Endodermal cell (in vitro differentiated cells): ENCODE measurements at places on chromosomes 6 and 20. TPM values are rescaled to one million over a fixed set of nuclear protein-coding genes. Genes with fewer than 3 reads are reported as not detected.

GRCh38 chr20:49893242-49894072 is 21.9 kb downstream of the SPATA2 start:
- no peak for DNase-seq
- H3K4me3 ChIP-seq = no peak overlapping the region
- H3K4me1 ChIP-seq = peaks cover 23% of the 10 kb centered on the region
- no peaks in the 10 kb centered on the region for H3K36me3 ChIP-seq

- no peak for DNase-seq
- H3K36me3 ChIP-seq = no peaks in the 10 kb centered on the region
- H3K27me3 ChIP-seq = no peaks in the 10 kb centered on the region
- no peak overlapping the region for H3K4me3 ChIP-seq
- peaks cover 5% of the 10 kb centered on the region for H3K4me1 ChIP-seq
Measured at GRCh38 chr6:16704401-16705045, 56.7 kb downstream of the ATXN1 start.

DNA sequence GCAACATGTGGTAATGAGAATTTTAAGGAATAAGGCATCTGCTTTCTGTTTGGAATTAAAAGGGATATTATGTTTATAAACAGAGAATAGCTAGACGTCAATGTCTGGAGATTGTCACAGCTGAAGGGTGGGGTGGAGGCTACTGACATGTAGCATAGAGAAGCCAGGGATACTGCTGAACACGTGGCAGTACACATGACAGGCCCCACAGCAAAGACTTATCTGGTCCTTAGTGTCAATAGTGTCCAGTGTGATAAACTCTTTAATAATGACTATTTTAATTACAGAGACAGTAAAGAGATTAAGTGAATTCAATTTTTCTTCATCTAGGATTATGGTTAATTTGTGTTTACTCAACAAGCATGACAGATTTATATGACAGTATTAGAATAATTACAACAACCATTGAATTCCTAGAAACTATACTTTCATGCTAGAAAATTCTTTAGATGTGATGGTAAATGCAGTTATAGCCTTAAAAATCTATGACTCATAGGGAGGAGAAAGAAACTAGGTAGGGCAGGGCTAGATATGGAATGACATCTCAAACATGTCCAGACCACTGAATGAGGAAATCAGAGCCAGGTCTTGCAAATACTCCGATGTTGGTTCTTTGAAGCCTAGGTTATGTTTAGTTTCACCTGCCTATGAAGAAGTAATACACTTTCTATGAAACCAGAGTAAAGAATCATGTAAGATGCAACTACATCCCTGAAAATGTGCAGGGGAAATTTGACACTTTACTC is 399.5 kb downstream of the PHF3 start:
- H3K27ac ChIP-seq = no peak overlapping the region
- no peak overlapping the region for H3K4me3 ChIP-seq
- H3K36me3 ChIP-seq = no peaks in the 10 kb centered on the region
- no peaks in the 10 kb centered on the region for H3K27me3 ChIP-seq

DNA sequence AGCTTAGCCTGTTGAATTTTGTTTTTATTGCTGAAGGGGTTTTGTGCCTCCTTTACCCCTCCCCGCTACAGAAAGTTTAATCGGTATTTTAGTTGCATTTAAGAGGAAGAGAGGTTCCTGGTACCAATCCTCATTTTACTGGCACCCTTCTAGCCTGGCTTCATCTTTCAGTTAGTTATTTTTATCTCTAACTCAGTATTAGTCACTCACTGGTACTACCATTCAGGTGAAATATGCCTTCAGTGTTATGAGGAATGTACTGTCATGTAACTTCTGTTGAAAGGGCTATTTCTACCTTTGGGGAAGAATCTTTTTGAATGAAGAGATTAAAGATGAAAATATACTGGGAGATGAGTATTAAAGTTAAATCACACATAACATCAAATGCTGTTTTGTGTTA is 211.8 kb downstream of the CDKAL1 start:
- H3K27me3 ChIP-seq = no peaks in the 10 kb centered on the region
- no peak overlapping the region for H3K27ac ChIP-seq
- no peaks in the 10 kb centered on the region for H3K36me3 ChIP-seq
- no peak for DNase-seq
- H3K4me1 ChIP-seq = no peaks in the 10 kb centered on the region

- H3K36me3 ChIP-seq = no peaks in the 10 kb centered on the region
- no peak overlapping the region for H3K4me3 ChIP-seq
- no peak for DNase-seq
Measured at GRCh38 chr20:55776176-55776575, 229.1 kb downstream of the CBLN4 start.

DNA sequence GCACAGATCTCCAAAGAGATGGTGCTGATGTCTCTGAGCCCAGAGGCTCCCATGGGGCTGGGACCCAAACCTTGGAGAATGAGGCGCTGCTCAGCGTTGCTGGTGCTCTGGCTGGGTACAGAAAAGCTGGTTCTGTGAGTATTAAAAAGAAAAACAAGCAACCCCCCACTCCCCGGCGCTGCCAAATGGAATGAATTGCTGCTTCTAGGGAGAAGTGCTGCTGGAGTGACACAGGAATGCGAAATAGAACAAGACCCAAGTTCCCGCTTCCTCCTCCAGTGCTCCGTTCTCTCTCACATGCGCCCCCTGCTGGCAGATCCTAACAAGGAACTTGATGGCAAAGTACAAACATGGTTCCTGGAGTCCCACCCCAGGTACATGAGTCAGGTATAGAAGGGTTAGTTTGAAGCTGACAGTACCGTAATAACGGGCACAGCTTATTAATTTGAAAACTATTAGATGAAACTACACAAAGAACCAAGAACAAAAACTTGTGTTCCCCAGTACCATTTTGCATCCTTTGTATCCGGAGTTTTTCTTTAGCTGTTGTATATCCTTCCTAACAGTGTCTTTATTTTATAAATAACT is 2.1 kb upstream of the DDX27 start:
- peaks cover 3% of the 10 kb centered on the region for H3K4me1 ChIP-seq
- peaks cover 10% of the 10 kb centered on the region for H3K36me3 ChIP-seq
- peak; percentile 99 for DNase-seq
- no peak overlapping the region for H3K4me3 ChIP-seq

DNA sequence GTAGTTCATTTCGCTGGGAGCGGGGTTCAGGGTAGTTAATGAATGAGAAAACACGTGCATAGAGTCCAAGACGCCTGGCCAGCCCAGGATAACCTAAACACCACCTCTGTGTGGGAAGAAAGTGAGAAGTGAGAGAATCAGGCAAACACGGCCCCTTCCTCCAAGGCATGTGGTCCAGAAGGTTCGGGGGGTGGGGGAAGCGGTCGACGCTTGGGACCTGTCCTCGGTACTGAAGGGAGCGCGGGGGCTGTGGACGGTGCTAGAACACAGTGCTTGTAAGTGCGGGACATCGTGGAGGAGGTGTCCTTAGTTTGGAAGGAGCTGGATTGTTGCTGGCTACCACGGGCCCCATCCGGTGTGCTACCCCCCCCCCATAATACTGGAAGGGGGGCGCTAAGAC is 1.7 kb upstream of the VSTM2L start:
- H3K4me3 ChIP-seq = no peak overlapping the region
- no peaks in the 10 kb centered on the region for H3K36me3 ChIP-seq
- H3K27me3 ChIP-seq = peaks cover 33% of the 10 kb centered on the region
- no peak overlapping the region for H3K27ac ChIP-seq
- H3K4me1 ChIP-seq = no peaks in the 10 kb centered on the region
- DNase-seq = peak; percentile 85

DNA sequence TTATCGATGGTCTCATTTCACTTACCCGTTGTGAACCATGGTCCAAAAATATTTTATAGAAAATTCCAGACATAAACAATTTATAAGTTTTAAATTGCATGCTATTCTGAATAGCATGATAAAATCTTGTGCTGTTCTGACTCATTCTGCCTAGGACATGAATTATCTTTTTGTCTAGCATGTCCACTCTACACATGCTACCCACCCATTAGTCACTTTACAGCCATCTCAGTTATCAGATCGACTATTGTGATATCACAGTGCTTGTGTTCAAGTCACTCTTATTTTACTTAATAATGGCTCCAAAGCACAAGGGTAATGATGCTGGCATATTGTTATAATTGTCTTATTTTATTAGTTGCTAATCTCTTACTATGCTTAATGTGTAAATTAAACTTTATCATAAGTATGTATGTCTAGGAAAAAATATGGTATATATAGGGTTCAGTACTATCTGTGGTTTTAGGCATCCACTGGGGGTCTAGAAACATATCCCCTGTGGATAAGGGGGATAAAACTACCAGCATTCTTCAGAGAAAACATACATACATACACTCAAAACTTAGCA is 252.0 kb upstream of the HTR1E start:
- H3K27ac ChIP-seq = no peak overlapping the region
- no peak for DNase-seq
- H3K4me3 ChIP-seq = no peak overlapping the region
- no peaks in the 10 kb centered on the region for H3K36me3 ChIP-seq
- H3K4me1 ChIP-seq = no peaks in the 10 kb centered on the region

- H3K27ac ChIP-seq = no peak overlapping the region
- no peaks in the 10 kb centered on the region for H3K4me1 ChIP-seq
- no peaks in the 10 kb centered on the region for H3K36me3 ChIP-seq
- DNase-seq = no peak
- no peak overlapping the region for H3K4me3 ChIP-seq
Measured at GRCh38 chr6:109488001-109488400, 5.0 kb upstream of the ZBTB24 start.

DNA sequence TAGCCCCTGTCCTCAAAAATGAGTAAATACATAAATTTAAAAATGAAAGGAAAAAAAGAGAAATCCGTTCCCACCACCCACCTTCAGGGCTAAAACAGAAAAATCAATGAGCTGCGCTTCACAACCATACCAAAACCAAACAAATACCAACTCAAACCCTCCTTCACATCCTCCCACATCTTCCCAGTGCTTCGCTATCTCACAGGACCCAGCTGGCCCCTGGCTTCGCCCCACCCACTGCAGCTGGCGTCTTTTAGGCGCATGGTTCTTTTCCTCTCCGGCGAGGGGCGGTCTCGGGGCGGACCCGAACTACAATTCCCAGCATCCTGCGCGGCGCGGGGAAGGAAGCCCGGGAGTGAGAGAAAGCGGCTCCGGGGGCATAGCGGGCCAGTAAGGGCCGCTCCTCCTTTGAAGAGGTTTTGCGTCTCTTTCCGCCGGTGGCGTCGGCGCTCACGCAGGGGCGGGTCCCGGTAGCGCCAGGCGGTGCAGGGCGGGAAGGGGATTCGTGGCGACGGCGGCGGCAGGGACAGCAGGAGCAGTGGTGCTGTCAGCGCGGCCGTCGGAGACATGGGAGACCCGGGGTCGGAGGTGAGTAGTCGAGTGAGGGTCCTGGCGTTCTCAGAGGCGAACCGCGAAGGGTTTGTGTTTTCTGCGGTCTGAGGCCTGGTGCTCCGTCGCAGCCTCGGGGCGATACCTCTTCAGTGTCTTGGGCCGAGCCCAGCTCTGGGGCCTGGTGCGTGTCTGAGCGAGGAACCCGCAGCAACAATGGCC is at the start of gene ZNF451:
ZNF451 (plus strand) TSS at position 502 of the 771 bp plus-strand sequence; CDS start at position 568, 66 bp downstream.
- H3K4me1 ChIP-seq = no peaks in the 10 kb centered on the region
- no peaks in the 10 kb centered on the region for H3K27me3 ChIP-seq
- H3K36me3 ChIP-seq = peaks cover 31% of the 10 kb centered on the region
- peak within 1 kb of the TSS; percentile 48 for H3K27ac ChIP-seq
- DNase-seq = peak; percentile 99

DNA sequence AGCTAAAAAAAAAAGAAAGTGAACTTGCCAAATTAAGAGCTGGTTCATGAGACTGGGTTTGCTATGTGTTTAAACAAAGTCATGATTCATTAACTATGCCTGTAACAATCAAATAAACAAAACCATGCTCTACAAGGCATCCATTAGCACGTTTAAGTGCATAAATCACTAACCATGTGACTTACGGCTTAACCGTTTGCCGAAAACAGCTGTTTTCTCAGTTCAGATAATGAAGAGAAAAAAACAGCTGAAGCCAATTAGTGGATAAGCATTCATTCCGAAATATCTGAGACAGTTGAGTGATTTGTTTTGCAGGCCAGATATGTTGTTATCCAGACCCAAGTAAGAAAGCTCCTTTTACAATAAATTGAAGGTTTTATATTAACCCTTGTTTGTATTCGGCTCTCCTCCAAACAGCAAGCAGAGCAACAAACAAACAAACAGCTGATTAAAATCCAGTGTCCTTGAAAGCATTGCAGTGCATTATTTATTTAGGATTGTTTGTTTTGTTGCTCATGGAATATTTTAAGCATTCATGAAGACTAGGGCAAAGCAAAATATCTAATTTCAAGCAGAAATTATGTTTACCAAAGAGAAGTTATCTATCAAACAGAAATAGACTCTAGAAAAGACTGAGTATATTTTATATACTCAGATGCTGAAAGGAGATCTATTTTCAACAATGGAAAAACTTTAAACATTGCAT is 343.5 kb downstream of the RFPL4B start:
- H3K4me3 ChIP-seq = no peak overlapping the region
- H3K27me3 ChIP-seq = no peaks in the 10 kb centered on the region
- H3K4me1 ChIP-seq = no peaks in the 10 kb centered on the region
- no peak overlapping the region for H3K27ac ChIP-seq

- no peaks in the 10 kb centered on the region for H3K4me1 ChIP-seq
- DNase-seq = no peak
- no peak overlapping the region for H3K4me3 ChIP-seq
- no peaks in the 10 kb centered on the region for H3K27me3 ChIP-seq
- no peak overlapping the region for H3K27ac ChIP-seq
Measured at GRCh38 chr6:85865420-85866369, 223.0 kb upstream of the SYNCRIP start.

- peaks cover 16% of the 10 kb centered on the region for H3K27me3 ChIP-seq
- no peak for DNase-seq
- H3K36me3 ChIP-seq = no peaks in the 10 kb centered on the region
- no peak overlapping the region for H3K27ac ChIP-seq
- H3K4me1 ChIP-seq = peaks cover 20% of the 10 kb centered on the region
Measured at GRCh38 chr20:41259309-41259708, 58.2 kb downstream of the ZHX3 start.

DNA sequence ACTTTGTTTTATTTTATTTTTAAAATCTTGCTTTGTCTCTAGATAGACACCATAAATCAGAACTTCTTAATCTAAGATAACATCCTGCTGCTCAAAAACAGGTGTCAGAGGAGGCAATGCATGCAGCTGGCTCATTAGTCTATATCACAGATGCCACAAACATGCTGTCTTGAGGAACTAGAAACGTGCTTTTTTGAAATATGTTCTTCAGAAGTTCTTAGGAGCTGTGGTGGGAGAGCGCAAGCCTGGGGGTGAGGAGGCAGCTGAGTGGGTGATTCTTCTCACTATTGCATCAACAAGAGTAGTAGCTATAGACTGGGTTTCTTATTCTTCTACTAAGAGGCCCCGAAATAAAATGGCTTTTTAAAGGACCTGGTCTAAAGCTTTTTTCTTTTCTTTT is 23.4 kb downstream of the IL22RA2 start:
- H3K27ac ChIP-seq = no peak overlapping the region
- H3K36me3 ChIP-seq = no peaks in the 10 kb centered on the region
- no peak overlapping the region for H3K4me3 ChIP-seq

- no peaks in the 10 kb centered on the region for H3K27me3 ChIP-seq
- no peak for DNase-seq
- H3K36me3 ChIP-seq = no peaks in the 10 kb centered on the region
- no peak overlapping the region for H3K4me3 ChIP-seq
- H3K4me1 ChIP-seq = no peaks in the 10 kb centered on the region
Measured at GRCh38 chr20:53033176-53033575, 61.0 kb downstream of the TSHZ2 start.

- no peaks in the 10 kb centered on the region for H3K36me3 ChIP-seq
- no peaks in the 10 kb centered on the region for H3K27me3 ChIP-seq
- DNase-seq = peak; percentile 55
Measured at GRCh38 chr6:152701081-152701862, 3.6 kb downstream of the MYCT1 start.

- H3K27ac ChIP-seq = no peak overlapping the region
- H3K4me3 ChIP-seq = no peak overlapping the region
- DNase-seq = no peak
Measured at GRCh38 chr20:58402305-58402704, 13.3 kb downstream of the VAPB start.

Gene AIF1
- 0.84 to 1.7 TPM (median 1.4 TPM) in 3 replicates for total RNA-seq

Gene STK38
- 17.2 to 38.3 TPM (median 38.3 TPM) in 3 replicates for total RNA-seq

Gene SLC22A2
- total RNA-seq = 0.88 to 1.1 TPM (median 1.00 TPM) in 3 replicates

Gene NELFCD
- 70.4 and 72.5 TPM in 2 replicates for total RNA-seq

Gene BMP6
- 0.38 and 0.62 TPM in 2 replicates for total RNA-seq

Gene NKX2-2
- 0.31 to 0.46 TPM in 2 of 3 replicates, not detected in the other for total RNA-seq
